Stimulated activated CD8-positive, alpha-beta memory T cell treated with anti-CD3 and anti-CD28 coated beads, Interleukin-15, amount 100 ng/mL, for 48 hours (primary cell): ENCODE measurements at places on chromosomes 4 and X.

DNA sequence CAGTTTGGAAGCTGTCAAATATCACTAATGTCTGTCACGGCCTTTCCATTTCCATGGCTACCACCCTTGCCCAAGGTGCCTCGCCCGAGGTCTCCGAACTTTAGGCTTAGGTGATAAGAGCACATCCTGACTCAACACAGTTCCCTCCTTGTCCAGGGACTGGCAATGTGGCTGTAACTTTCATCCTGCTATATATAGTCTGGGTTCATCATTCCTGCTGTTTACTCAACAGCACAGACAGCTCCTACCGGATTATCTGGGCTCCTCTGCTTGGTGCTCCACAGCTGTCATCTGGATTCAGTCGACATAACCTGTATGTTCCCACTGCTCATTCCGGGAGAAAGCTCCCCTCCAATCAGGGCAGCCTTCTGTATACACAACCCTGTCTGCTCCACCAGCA, 51.2 kb downstream of the GATB start:
- DNase-seq, result no peak

- DNase-seq, result no peak
These were observed 7.9 kb downstream of the PDLIM5 start for GRCh38 chr4:94459462-94460161.

DNA sequence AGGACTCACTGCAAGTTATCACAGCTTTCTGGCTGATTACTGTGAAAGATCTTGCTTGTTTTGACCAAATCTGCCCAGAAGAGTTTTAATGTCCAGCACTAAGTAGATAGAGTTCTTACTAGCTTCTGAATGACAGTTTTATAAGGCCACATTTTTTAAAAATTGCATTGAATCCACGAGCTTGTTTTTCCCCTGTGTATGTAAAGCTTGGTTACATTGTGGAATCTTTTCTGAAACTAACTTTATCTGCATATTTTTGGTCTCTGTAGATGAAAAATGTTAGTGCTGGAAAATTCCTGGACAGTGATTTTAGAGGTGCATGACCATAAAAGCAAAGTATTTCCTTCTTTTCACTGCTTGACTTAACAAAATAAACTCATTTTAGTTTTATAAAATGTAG, 650.3 kb upstream of the FAM241A start:
- no peak for DNase-seq

DNA sequence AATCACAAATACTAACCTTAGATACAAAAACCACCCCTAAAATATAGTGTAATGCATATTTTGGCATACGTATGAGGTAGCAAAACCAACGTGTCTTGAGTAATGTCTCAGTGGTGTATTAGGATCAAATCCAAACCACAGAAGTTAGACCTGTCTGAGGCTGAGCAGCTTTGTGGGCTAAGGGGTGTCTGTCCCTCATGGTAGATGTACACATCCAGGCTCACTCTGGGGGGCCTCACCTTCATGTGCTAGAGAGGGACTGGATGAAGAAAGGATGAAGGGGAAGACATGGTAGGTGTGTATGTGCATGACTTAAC, 188.0 kb upstream of the TBC1D9 start:
- DNase-seq, result no peak

GRCh38 chr4:152537881-152538280, 2.0 kb upstream of the FBXW7 start:
- no peak for DNase-seq

- no peak for DNase-seq
These were observed 16.6 kb downstream of the DCK start for GRCh38 chr4:71009890-71010588.

DNA sequence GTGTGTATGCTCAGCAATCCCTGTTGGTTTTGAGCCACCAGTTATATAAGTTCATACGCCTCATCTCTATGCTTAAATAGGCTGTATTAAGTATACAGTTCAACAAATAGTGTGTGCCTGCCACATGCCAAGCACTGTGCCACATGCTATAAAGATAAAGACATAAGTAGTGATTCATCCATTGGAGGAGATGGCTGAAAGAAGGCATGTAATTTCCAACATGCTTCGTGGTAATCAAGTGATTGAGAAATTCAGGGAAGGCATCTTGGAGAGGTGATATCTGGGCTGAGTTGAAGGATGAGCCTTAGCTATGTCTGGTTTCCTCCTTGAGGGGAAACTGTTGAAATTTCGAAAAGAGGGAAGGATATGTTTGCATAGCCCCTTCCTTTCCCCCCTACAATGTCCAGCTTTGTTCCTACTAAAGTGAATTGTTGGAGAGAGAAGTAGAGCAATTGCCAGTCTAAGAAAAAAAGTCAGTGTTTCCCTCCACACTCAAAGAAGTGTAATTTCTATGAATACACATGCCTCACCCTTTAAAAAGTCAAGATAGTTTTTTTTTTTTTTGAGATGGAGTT, 96.5 kb downstream of the ARHGAP10 start:
- no peak for DNase-seq

DNA sequence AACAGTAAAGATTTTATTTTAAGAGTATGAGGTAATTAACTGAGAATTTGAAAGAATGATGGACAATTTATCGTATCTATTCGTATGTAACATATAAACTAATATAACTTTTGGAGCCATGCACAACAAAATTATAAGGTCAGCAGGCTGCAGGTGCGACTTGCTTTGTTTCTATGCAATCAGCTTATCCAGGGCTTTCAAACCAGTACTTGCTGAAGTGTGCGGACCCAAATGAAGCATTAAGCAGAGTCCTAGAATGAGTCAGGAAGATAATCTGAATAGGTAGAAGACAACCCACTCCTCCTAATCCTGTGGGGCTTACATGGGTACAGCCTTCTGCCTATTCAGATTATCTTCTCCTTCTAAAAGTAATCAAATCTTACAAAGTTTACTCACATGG, 2.1 kb downstream of the NSD2 start:
- no peak for DNase-seq

- no peak for DNase-seq
These were observed 10.3 kb upstream of the PLCXD1 start for GRCh38 chrX:270848-271367.

DNA sequence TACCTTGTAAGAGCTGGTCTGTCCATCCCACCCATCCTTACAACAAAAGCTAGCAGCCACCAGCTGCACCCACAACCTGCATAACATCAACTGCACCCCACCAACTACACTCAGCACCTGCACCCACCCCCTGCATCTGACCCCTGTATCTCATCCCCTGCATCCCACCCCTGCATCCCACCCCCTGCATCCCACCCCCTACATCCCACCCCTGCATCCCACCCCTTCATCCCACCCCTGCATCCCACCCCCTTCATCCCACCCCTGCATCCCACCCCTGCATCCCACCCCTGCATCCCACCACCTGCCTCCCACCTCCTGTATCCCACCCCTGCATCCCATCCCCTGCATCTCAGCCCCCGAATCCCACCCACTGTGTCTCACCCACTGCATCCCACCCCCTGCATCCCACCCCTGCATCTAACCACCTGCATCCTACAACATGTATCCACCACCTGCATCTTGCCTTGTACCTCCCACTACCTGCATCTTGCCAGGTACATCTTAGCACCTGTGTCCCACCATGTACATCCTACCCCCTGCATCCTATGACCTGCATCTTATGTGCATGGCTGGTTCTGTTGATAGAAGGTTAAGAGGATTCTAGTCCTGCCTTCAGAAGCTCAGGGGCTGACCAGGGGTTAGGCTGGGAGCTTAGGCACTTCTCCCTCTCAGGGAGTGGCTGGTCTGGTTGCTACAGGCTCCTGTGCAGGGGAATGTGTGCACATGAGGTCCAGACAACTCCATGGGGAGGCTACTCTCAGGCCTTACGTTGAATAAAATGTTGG, 9.4 kb downstream of the TMEM271 start:
- DNase-seq, result no peak
